Stimulated activated CD4-positive, alpha-beta T cell treated with anti-CD3 and anti-CD28 coated beads, Interleukin-12 subunit alpha, Interleukin-12 subunit beta, amount 100 ng/mL, for 4 hours (primary cell): ENCODE measurements at places on chromosomes 2 and 18.

- no peak for DNase-seq
These were observed 47.5 kb upstream of the STAM2 start for GRCh38 chr2:152222975-152223637.

DNA sequence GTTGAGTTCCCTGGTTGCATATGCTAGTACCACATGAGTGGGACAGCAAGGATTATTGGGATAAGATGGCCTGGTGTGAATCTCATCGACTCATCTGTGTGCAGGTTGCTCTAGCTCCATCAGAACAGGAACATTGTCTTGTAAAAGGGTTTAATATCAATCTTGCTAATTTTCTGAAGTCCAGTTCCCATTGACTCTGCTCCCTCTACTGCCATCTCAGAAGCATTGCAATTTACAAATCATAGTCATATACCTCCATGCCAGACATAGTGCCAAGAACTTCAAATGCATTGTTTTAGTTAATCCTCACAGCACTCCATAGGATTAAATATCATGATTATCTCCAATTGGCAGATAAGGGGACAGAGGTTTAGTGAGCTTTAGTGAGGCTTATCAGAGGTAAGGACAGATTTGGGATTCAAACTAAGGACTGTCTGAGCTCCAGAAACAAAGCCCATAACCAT is 4.8 kb upstream of the STAT4 start:
- no peak for DNase-seq

DNA sequence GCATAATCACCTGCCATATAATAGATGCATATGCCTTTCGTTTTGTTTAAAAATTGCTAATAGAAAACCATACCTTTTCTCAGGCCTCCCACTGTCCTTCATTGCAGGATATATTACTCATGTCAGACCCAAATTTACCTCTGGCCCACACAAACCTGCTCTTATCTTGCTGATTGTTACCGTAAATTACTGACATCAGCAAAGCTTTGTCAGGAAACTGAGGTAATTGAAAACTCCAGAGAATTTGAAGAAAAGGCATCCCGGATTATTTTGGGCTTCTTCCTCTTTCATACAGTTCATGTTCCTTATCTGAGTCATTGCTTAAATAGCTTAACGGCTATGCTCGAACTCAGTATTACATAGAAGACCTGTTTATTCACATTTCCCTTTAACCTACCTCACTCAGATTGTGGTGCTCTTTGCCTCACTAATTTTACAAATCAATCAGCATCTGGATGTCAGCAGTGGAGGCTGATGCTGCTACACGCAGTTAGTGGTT is 145.7 kb downstream of the ZEB2 start:
- DNase-seq = no peak

GRCh38 chr2:162221064-162221463 is 22.2 kb downstream of the FAP start:
- peak; percentile 49 for DNase-seq

DNA sequence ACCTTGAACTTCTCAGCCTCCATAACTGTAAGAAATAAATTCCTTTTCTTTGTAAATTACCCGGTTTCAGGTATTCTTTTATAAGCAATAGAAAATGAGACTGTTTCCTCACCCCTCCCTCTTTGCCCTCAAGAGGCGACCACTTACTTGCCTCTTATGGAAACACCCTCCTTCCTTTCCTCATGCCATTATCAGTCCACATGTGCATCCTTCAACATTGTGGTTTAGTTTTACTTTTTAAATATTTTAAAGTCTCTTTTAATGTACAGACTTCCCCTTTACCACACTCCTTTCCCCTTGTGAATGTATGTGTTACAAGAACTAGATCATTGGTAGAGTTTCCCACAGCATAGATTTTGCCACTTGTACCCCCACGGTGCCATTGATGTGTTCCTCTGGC is 202.4 kb upstream of the SIX2 start:
- no peak for DNase-seq

- no peak for DNase-seq
These were observed 67.3 kb upstream of the SPOPL start for GRCh38 chr2:138433995-138434951.

GRCh38 chr2:238560234-238560633 is 133.5 kb downstream of the ASB1 start:
- no peak for DNase-seq

- DNase-seq = no peak
These were observed 23.7 kb upstream of the NR4A2 start for GRCh38 chr2:156356014-156356754.

DNA sequence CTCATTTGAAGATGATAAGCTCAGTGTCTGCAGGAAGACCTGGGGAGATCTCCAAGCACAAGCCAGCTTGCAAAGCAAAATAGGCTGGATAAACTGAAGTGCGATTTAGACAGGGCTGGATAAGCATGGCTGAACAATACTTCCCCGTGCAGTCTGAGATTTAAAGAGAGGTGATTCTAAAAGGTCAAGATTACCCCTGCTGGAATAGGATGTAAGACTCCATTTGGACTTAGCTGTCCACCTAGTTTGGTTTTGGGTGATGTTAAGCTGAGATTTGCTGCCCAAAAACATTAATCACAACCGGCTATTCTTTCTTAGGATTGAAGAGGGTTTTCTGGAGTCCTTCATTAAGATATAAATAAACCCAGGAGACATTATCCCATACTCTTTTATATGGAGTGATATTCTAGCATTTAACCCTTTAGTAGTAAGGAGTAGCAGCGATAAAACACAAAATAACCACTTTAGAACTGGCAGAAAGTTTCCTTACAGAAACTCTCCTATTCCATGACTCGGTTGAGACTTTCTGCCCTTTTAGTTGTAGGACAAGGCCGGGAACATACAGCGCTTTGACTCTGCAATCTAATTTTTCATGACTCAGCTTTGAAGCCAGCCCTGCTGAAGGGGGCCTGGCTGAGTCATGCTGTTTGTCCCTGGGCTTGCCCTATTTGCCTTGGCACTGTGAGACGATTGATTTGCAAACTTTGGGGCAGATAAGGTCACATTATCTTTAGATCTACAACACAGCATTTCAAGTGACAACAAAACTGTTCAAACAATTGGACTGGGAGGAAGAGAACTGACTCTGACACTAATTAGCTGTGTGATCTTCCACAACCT is 238.2 kb downstream of the GCA start:
- DNase-seq = no peak

DNA sequence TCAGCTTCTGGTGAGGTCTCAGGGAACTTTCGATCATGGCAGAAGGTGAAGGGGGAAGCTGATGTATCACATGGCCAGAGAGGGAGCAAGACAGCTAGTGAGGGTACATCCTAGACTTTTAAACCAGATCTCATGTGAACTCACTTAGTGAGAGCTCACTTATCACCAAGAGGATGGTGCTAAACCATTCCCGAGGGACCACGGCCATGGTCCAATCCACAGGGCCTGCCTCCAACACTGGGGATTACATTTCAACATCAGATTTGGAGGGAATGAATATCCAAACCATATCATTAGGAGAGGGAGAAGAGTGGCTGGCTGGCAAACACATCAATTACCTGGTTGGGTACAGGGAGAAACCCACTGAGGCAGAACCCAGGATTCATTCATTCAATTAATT is 75.7 kb upstream of the HAAO start:
- DNase-seq = no peak

DNA sequence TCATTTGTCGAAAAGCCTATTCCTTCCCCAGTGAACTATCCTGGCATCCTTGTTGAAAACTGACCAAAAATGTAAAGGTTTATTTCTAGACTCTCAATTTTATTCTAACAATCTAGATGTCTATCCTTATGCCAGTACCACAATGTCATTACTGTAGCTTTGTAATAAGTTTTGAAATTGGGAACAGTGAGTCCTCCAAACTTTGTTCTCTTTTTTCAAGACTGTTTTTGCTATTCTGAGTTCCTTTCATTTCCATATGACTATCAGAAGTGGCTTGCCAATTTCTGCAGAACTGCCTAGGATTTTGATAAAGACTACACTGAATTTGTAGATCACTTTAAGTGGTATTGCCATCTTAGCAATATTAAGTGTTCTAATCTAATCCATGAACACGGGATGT is 9.7 kb downstream of the STARD7 start:
- no peak for DNase-seq

DNA sequence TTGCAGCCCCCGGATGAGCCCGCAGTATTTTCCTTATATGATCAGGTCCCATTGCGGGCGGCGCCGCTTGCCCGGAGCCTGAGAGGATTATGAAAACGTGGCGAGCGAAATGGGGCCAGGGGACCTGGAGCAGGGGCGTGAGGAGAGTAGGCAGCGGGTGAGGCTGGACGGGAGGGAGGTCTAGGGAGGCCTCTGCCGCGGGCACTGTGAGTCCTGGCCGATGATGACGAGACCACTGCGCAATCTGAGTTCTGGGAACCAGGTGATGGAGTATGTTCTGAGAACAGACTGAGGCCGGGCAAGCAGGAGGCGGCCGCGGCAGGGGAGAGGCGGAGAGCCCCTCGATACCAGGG is 790 bp upstream of the ACAA2 start:
- peak; percentile 42 for DNase-seq

- DNase-seq = no peak
These were observed 150.5 kb downstream of the COPS8 start for GRCh38 chr2:237236188-237236587.

GRCh38 chr2:211875488-211875887 is 663.1 kb downstream of the ERBB4 start:
- no peak for DNase-seq

- DNase-seq = no peak
These were observed 127.6 kb downstream of the PLEKHM3 start for GRCh38 chr2:207897541-207898353.

GRCh38 chr2:169190197-169190775 is 120.9 kb downstream of the DHRS9 start:
- DNase-seq = no peak

- no peak for DNase-seq
These were observed 198.7 kb upstream of the SALL3 start for GRCh38 chr18:78780719-78781600.

- no peak for DNase-seq
These were observed 123.9 kb upstream of the SRD5A2 start for GRCh38 chr2:31704561-31705212.

GRCh38 chr2:169095621-169096105 is 26.3 kb downstream of the DHRS9 start:
- DNase-seq = no peak

- no peak for DNase-seq
These were observed 95.3 kb downstream of the EIPR1 start for GRCh38 chr2:3282056-3282998.

- no peak for DNase-seq
These were observed 4.6 kb downstream of the ACMSD start for GRCh38 chr2:134842930-134843490.

GRCh38 chr18:50030146-50030545 is 164.8 kb downstream of the MYO5B start:
- no peak for DNase-seq

DNA sequence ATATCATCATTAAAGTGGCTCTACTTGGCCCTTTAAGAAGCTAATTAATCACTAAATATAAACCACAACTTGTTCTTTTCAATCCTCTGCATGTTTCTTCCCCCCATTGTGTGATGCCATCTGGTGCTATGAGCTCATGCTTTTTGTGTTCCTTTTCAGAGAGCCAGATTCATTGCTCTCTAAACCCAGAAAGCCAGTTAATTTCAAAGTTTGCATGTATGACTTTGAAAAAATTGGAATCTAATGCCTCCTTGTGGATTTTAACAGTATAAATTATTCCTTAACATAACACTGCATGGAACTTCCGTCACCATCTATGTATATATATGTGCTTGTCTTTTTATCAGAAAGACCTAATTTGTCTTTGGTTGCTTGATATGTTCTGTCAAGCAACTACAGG is 31.1 kb downstream of the TMEM178A start:
- no peak for DNase-seq

DNA sequence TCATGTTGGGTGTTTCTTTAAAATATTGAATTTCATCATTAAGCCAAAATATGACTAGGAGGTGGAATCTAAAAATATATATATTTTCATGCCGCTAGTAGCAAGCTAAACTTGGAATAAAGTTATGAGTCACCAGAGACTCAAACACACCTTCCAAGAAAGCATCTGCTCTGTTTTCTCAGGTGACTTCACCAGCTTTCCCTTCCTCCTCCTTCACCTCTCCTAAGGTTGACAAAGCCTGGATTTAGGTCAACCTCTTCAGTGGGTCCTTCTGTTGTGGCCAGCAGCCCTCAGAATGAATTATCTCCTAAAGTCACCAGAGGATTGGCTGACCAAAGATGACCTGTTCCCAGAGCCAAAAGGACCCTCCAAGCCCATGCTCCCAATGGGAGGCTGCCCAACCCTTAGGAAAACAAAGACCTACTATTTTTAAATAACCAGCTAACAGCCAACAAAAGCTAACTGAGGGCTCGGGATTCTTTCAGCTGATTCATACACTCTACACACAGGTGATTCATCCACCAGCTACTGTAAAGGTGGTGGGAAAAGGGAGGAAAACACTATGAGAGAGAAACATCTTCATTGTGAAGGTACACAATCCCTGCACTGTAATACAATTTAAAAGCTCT is 113.9 kb downstream of the MYO5B start:
- no peak for DNase-seq

DNA sequence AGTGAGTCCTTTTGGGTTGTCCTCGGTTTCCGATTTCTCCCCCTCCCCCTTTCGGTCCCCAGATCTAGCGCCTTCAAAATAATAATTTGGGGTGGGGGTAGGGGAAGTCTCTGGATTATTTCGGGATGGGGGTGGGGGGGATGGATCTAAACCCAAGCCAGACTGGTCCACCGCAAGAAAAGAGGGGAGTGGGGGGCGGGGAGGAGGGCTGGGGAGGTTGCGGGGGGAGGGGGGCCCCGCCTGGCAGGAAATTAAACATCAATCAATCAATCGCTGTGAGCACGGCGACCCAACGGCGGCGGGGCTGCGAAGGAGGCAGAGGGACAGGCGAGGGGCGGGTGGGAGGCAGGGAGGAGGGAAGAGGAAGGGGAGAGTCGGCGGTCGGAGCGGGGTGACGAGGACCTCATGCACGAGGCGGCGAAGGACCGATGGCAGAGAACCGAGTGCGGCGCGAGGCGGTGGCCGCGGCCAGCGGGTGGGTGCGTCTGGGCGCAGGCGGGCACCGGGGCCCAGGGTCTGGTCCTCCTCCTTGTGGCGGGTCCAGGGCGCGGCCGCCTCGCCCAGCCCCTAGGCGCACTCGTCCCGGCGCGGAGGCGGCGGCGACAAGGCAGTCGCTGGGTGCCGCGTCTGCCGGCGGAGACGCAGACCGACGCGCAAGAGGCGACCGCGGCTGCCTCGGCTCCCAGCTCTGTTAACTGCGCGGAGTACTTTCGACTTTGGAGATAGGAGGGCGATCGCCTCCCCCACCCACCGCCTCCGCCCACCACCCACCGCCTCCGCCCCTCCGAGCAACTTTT is 468 bp upstream of the SATB2 start:
- DNase-seq = no peak

GRCh38 chr2:229714080-229714735 is at the start of gene DNER:
Gene DNER, minus strand, starts transcription at chr2:229714555. Its CDS starts 132 bp downstream, at chr2:229714423.
- peak; percentile 52 for DNase-seq
